ENCODE measurements at places on chromosomes 2 and 18. TPM values are rescaled to one million over a fixed set of nuclear protein-coding genes. Genes with fewer than 3 reads are reported as not detected.

- no peak overlapping the region for H3K4me3 ChIP-seq
- H3K27me3 ChIP-seq = peaks cover 5% of the 10 kb centered on the region
- no peak for DNase-seq
- no peak overlapping the region for H3K27ac ChIP-seq
- no peaks in the 10 kb centered on the region for H3K4me1 ChIP-seq
Measured at GRCh38 chr2:20130821-20131645, 79.6 kb upstream of the LAPTM4A start.

- H3K4me3 ChIP-seq = no peak overlapping the region
- H3K36me3 ChIP-seq = no peaks in the 10 kb centered on the region
- no peaks in the 10 kb centered on the region for H3K27me3 ChIP-seq
- H3K27ac ChIP-seq = peak overlapping the region; percentile 70
Measured at GRCh38 chr2:9310377-9310776, 103.8 kb downstream of the ASAP2 start.

DNA sequence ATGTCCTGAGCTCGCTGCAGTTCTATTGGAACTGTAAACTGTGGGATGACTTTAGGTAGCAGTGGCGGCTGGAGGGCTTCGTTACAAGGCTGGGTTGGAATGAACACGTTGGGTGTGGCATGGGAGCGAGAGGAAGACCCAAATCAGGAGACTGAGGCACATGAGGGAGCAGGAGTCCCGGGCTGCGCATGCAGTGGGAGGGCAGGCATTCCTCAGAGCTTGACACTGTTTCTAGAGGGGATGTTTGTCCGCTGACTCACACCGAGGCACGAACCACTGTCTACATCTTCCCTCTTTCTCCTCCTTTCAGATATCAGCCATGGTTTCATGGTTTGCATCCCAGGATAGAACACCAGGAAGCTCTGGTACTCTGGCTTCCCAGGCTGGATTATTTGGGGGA, 40.6 kb upstream of the LAMA1 start:
- H3K4me3 ChIP-seq = no peak overlapping the region
- H3K4me1 ChIP-seq = no peaks in the 10 kb centered on the region
- H3K27ac ChIP-seq = no peak overlapping the region
- H3K27me3 ChIP-seq = no peaks in the 10 kb centered on the region
- no peaks in the 10 kb centered on the region for H3K36me3 ChIP-seq

DNA sequence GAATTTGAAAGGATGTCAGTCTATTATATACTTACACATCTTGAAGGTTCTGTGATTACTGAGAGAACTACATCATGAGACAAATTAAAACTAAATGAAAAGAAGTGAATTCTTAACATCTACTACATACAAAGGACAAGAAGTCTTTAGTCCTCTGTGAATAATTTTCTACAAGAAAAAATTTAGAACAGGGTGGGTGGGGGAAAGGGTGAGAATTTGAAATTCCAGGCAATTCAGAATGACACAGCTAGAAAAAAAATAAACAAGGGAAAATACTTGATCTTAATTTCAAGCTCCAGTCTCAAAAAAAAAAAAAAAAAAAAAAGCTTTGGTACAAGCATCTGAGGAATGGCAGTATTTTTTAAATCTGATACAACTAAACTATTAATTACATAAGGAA, 15.5 kb downstream of the CUL3 start:
- peak overlapping the region; percentile 80 for H3K27ac ChIP-seq
- H3K27me3 ChIP-seq = no peaks in the 10 kb centered on the region
- no peaks in the 10 kb centered on the region for H3K36me3 ChIP-seq
- H3K4me1 ChIP-seq = peaks cover 8% of the 10 kb centered on the region
- no peak overlapping the region for H3K4me3 ChIP-seq

DNA sequence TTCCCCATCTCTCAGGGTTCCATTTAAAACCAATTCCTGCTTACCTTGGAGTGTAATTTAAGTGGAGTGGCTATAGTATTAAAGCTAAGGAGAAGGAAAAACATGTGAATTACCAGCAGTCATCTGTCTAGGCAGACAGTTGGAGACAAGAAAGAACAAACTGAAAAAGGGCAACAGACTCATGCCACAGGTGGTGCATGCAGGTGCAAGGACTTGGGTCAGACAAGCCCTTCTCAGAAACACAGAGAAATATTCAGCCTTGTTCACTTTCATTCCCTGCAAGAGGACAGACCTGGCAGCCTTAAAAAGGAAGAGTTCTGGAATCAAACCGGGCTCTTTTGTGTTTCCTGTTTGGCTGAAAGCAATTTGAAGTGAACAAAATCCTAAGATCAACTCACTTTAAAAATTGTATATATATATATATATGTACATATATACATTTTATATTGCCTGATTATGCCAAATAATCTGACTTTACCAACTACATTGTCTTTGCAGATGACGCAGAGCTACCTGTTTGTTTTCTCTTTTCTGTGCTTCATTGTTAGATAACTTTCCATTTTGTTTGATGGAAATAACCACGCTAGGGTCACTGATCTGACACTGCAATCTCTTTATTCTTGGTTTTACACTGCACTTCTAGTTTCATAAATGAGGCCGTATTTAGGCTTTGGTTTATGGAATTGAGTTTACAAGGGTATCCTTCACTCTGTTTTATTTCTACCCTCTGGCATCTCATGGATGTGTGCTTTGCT, 35.1 kb upstream of the VPS54 start:
- H3K4me3 ChIP-seq = no peak overlapping the region
- no peaks in the 10 kb centered on the region for H3K36me3 ChIP-seq
- no peak for DNase-seq
- H3K4me1 ChIP-seq = no peaks in the 10 kb centered on the region
- no peak overlapping the region for H3K27ac ChIP-seq

- peaks cover 9% of the 10 kb centered on the region for H3K27me3 ChIP-seq
- H3K36me3 ChIP-seq = no peaks in the 10 kb centered on the region
- DNase-seq = no peak
- H3K4me1 ChIP-seq = no peaks in the 10 kb centered on the region
- H3K4me3 ChIP-seq = no peak overlapping the region
Measured at GRCh38 chr2:127563458-127564428, 28.3 kb downstream of the MYO7B start.

DNA sequence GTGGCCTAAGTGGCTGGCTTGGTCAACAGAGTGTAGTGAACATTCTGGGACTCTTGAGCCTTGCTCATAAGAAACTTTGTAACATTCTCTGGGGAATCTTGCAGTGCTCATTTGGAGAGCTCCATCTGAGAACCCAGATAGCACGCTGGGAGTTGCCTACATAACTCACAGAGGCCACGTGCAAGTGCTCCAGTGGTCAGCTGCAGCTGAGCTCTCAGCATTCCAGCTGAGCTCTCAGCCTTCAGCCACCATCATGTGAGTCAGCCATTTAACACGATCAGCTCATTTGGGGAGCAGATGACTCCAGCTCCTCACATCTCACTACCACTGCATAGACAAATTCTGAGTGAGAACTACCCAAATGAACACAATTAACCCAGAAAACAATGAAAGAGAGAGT, 25.5 kb upstream of the CTNNA2 start:
- no peak overlapping the region for H3K4me3 ChIP-seq
- no peak for DNase-seq
- H3K36me3 ChIP-seq = no peaks in the 10 kb centered on the region
- no peaks in the 10 kb centered on the region for H3K27me3 ChIP-seq
- H3K27ac ChIP-seq = no peak overlapping the region

DNA sequence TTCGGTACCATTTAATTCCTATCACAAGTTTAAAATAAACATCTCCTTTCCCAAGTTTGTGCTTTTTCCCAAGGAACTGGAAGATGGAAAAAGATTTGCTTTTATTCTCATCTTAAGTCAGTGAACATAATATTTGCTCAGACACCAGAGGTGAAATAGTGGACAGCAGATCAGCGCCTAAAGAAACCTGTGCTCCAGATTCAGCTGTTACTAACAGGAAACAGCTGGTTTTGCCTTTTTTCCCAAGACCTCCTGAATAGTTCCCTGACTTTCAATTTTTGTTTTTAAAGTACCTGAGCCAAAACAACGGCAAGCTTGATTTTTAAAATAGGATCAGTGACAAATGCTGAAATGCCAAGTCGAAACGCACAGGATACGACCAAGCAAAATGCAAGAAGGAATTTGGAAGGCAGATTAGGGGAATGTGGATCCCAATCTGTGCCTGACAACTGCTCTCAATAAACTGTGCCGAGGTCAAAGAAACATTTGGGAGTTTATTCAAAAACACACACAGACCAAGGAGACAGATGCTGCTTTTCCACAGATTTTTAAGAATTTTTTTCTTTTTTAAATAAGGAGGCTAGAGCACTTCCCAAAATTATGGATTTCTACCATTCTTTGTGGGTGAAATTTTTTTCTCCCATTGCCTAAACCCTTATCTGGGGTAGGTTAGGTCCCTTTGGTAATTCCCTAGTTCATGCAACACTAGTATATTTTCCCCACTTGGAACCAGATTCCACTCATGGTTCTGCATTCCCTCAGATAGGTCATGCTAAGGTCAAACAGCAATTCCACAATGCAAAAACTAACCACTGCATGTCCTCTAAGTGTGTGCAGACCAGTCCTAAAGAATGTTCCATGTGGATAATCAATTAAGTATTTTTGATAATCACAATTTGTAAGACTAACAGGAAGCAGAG, 121.5 kb upstream of the PDE1A start:
- no peak overlapping the region for H3K27ac ChIP-seq
- peaks cover 2% of the 10 kb centered on the region for H3K4me1 ChIP-seq
- H3K27me3 ChIP-seq = no peaks in the 10 kb centered on the region

DNA sequence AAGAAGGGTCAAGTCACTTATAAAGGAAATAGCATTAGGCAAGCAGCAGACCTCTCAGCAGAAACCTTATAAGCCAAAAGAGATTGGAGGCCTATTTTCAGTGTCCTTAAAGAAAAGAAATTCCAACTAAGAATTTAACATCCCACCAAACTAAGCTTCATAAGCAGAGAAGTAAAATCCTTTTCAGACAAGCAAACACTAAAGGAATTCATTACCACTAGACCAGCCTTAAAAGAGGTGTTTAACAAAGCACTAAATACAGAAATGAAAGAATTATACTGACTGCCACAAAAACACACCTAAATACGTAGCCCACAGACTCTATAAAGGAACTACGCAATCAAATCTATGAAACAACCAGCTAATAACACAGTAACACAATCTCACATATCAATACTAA, 160.4 kb downstream of the EXOC6B start:
- no peak overlapping the region for H3K4me3 ChIP-seq
- no peaks in the 10 kb centered on the region for H3K27me3 ChIP-seq
- no peak overlapping the region for H3K27ac ChIP-seq
- no peak for DNase-seq
- peaks cover 3% of the 10 kb centered on the region for H3K4me1 ChIP-seq

- no peaks in the 10 kb centered on the region for H3K36me3 ChIP-seq
- H3K27ac ChIP-seq = no peak overlapping the region
- no peaks in the 10 kb centered on the region for H3K4me1 ChIP-seq
- no peak for DNase-seq
Measured at GRCh38 chr2:138291805-138292204, 209.8 kb upstream of the SPOPL start.

SERPINB4 gene
- not detected for total RNA-seq

SOCS6 gene
- total RNA-seq = 44.1 TPM

FABP1 gene
- total RNA-seq = not detected

TIGD1 gene
- total RNA-seq = 2.1 TPM
